ENCODE measurements at places on chromosomes 5 and 9.
A peak's percentile ranks its signal among the peaks of the same experiment; 100 is the strongest.

GRCh38 chr9:479971-480350 is 265.3 kb downstream of the DOCK8 start:
- no peak for DNase-seq

DNA sequence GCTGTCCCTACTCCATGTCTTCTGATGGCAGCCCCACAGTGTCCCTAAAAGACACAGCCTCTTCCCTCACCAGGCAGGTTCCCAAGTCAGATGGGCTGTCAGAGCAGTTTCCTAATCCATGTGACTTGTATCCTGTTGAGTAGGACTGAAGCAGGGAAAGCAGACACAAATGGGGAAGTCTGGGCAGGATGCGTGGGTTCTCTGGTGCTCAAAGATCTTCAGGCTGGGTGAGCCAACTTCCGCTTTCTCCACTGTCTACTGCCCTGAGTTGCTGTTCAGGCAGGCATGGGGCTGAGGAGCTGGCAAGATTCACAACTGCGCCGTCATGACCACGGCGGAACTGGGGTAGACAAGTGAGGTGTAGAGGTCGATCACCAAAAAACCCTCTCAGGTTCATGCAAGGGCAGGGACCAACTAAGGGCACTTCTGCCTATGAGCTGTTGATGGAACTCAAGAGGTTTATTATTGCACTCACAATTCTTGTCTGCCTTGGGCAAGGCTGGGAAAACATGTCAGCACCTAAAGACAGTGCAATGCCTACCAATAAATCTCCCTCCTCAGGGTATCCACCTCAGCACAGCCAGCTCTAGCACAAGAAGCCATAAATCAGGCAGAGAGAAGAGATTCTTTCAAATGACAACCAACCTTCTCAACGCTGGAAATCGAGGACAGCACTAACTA is 83.4 kb downstream of the RAPGEF1 start:
- peak; percentile 71 for DNase-seq

GRCh38 chr5:127878174-127878750 is 175.1 kb downstream of the CCDC192 start:
- peak; percentile 10 for DNase-seq

GRCh38 chr5:751496-751895 is 33.0 kb downstream of the ZDHHC11B start:
- DNase-seq: no peak

- DNase-seq: no peak
These were observed 270.5 kb downstream of the DMRT2 start for GRCh38 chr9:1320607-1321195.

DNA sequence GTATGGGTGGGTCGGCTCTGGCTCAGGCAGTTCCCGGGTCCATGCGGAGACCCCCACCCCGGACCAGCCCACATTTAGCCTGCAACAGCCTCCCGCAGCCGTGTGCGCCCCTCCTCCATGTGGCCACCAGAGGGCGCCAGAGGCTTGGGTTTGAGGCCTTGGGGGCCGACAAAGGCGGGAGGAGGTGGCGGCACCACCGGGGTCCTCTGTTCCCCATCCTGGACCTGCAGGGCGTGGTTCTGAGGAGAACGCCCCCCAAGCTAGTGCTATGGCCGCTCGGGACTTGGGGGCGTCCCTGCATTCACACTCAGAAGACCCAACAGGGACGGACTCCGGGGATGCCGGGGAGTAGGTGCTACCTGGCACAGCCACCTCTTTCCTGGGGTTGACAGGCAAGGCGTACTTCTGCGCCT is 16.5 kb downstream of the ASS1 start:
- peak; percentile 77 for DNase-seq

GRCh38 chr5:40584054-40584453 is 95.7 kb upstream of the PTGER4 start:
- no peak for DNase-seq

- DNase-seq: no peak
These were observed 358.9 kb upstream of the IRX2 start for GRCh38 chr5:3110371-3110770.

- DNase-seq: no peak
These were observed 405.8 kb upstream of the PTGER4 start for GRCh38 chr5:40273936-40274335.

DNA sequence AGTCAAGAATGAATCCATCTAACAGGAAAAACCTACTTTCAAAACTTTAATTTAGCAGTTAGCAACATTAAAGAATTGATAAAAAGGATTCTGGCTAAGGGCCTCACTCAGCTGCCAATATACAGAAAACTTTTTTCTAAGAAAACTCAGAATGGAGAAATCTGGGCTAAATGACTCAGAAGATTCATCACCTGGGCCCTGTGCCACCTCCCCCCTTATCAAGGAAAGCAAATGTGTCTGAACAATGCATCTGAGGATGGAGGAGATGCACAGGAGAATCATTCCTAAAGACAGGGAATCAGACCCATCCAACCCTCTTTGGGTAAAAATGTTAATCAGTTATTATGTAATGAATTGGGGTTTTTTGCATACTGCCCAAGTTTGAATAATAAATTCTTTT is 592.0 kb upstream of the DMAC1 start:
- DNase-seq: no peak

- no peak for DNase-seq
These were observed 81.0 kb downstream of the DCP2 start for GRCh38 chr5:113057557-113057984.
